Colonic mucosa (tissue), 4 donors: ENCODE measurements at places on chromosomes 1 and 21.

DNA sequence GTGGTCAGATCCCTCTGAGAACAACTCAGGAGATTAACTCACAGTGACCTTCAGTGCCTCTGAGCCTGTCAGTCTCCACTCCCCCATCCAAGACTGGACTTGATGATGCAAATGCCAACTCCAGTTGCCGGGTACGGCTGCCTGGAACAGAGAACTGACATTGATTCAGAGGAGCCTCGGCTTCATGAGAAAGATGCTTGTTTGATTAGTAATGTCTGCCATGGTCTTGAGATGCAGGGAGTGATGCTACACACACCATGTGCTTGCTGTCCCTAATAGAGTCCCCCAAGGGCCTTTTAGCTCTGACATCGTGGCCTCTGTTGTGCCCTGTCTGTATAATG, 51.8 kb upstream of the LRP8 start:
- DNase-seq: no peak

DNA sequence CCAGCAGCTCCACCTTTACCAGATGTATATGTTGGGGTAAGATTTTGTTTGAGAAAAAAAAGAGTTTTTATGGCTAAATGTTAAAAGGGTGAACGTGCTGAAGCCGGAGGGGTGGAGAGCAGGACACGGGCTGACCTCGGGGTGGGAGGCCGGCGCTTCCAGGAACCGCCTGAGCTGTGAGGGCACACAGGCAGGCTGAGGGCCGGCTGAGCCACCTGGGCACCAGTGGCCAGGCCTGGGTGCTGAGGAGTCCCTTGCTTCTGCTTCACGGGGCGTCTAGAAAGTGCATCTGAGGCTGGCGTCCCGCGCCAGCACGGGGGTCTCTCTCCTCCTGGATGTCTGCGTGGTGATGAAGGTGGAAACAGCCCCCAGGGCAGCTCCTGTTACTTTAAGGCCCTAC, 33.6 kb upstream of the ADARB1 start:
- no peak for DNase-seq

GRCh38 chr1:217522277-217522676, 108.6 kb downstream of the GPATCH2 start:
- DNase-seq: no peak

DNA sequence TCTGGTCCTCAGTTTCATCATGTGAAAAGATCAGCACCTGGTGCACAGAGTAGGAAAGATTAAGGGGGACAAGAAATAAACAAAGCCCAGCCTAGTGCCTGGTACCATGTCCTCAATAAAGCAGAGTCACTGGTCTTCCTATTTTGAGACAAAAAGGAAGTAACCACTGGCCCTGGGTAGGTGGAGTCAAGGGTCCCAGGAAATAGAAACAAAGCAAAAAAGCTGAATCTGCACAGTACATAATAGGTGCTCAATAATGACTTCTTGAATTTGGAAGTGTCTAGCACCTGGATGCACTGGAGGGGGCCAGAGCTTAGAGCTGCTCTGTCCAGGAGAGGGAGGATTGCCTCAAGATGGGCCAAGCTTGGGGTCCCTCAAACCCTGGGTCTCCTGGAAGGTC, 1.9 kb upstream of the EPHB2 start:
- no peak for DNase-seq

- no peak for DNase-seq
Measured at GRCh38 chr1:192571668-192572067, 3.9 kb upstream of the RGS1 start.

DNA sequence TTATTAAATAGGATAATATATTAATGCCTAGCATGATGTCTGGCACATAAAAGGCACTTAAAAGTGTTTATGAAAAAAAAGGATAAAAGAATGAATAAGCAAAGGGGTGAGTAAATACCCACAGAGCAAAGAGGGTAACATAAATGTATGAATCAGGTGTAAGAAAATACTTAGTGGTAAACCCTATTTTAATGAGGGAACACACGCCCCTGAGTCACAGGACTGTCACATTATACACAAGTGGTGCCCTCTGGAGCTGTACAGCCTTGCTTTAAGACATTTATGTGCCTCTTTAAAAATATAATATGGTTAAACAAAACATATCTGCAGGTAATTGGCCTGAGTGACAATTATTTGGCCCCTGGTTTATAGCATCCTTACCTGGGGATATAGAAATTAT, 78.1 kb upstream of the PTBP2 start:
- DNase-seq: no peak

DNA sequence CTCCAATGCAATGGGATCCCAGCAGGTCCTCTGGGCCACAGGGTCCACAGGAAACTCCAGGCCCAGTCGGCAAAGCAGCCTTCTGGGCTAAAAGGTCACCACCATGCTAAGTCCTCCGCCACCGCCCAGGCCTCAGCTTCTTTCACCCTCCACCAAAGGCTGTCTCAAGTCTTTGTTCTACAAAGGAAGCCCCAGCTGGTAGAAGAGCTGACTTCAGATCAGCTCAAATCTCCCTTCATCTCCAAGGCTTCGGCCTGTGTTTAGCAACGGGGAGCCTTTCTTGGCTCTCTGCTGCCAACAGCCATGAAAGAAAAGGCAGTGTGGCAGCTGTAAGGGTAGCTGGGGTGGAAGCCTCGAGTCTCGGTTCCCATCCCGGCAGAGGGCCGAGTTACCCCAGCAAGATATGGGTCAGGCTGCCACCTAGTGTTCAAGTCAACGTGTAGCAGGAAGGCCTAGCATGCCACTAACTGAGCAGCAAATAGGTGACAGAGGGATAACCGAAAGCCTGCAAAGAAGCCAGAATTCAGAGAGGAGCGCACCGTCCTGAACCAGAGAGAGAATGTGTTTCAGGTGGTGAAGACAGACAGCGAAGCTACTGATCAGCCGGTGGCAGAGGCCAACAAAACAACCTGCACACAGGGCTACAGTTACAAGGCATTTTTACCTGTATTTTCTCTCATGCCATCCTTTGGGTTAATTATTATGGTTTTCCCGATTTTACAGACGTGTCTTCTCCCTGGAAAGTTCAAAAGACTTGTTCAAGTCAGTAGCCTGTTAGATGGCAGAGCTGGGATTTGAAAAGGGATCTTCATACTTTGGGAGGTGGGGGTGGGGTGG, 26.8 kb upstream of the CRNN start:
- peak; percentile 61 for DNase-seq

GRCh38 chr1:168676029-168676812, 52.8 kb downstream of the DPT start:
- no peak for DNase-seq

- no peak for DNase-seq
Measured at GRCh38 chr1:214440219-214440965, 111.0 kb downstream of the PTPN14 start.

- no peak for DNase-seq
Measured at GRCh38 chr1:155186067-155186793, 12.6 kb downstream of the TRIM46 start.

GRCh38 chr1:42392967-42393848, 12.6 kb downstream of the RIMKLA start:
- peak; percentile 42 for DNase-seq

DNA sequence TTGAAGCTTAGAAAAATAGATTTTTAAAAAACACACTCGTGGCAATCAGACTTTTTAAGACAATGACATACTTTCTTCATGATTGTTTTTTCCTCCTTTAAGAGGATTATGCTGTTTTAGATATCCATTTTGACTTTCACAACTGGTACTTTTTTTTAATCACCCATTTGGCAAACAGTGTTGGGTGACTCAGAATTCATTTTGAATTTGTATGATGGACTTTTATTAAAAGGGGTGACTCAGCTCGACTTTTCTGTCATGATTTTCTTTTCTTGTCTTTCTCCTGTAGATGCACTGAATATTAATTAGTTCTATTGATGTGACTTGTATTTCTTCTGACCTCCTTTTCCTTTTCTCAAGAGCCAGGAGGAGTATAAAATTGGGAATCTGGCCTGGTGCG, 44.7 kb downstream of the FMN2 start:
- no peak for DNase-seq

DNA sequence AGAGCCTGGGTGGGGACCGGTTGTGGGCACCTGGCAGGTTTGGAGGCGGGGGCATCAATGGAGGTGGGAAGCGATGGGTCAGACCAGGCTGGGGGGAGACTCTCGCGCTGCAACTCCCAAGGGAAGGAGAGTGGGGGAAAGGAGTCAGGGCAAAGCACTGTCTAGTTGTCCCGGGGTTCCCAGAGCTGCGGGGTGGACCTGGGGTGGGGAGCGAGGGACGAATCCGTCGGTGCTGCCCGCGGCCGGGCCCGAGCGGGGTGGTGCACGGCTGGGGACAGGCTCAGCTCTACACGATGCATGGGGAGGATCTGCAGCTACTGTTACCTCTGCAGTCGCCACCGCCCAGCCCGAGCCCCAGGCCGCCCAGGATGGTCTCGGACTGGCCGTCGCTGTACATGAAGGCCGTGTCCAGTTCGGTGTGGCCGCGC, 427 bp downstream of the AKR7A2 start:
- DNase-seq: peak; percentile 39

DNA sequence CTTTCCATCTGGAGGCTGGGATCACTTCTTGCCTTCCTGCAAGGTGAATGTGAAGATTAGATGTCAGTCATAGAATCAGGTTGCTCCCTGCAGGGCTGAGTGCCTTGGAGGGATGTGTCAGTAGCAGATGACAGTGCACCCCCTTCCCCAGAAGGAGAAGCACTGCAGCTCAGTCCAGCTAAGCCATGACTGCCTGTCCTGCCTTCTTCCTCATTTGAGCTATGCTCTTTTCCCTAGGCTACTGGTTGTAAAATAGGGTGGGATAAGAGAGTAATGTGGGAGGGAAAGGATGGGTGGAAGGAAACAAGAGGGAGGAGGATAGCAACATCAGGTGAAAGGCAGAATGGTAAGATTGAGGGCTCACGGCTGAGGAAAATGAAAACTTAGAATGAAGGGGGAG, 11.1 kb upstream of the FABP3 start:
- no peak for DNase-seq

GRCh38 chr21:40165773-40166070, 298.5 kb downstream of the PCP4 start:
- no peak for DNase-seq

DNA sequence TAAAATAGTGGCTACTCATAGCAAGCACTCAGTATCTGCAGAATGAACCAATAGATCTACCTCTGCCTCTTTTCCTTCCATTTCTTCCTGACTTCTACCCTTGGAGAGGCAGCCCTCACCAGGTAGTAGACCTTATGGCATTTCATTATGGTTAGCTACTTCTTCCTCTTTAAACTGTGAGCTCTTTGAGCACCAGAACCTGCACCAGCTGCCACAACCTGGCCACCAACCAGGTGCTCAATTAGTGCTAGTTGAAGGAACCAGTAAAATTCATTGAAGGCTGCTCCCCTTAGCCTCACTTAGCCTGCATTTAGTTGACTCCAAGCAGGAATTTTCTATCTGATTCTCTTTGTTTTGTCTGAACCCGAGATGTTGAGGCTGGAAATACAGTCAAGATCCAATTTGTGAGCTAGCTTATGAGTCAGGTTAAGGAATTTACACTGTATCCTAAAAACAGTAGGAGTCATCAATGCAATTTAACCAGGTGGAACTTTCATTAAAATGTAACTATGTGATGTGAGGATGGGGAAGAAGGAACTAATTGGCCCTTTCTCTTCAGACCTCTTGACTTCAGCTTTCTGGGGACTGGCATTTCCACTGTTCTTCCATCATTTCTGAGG, 81.5 kb upstream of the UBE2U start:
- DNase-seq: no peak

GRCh38 chr1:186404454-186405051, 28.9 kb downstream of the ODR4 start:
- DNase-seq: no peak

GRCh38 chr1:160623227-160623633, 23.6 kb downstream of the SLAMF1 start:
- no peak for DNase-seq

DNA sequence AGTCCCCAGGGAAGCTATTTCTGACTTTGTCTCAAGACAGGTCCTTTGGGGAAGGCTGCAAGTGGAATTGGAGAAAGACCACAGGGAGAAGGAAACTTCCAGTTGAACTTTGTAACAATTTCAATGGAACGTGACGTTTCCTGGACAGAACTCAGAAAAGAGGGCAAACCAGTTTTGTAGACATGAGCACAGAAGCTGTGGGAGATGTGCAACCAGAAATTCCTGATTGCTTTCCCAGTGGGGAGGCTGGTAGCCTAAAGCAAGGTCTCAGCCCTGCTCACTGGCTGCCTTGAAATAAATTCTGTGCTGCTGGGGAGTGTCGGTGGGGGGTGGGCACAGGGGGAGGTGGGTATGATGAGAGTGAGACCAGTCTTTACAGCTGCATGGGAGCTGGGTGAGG, 1206.7 kb upstream of the ADGRL2 start:
- DNase-seq: no peak

- DNase-seq: no peak
Measured at GRCh38 chr1:230768903-230769570, 21.8 kb downstream of the CAPN9 start.
